Fibroblast of skin of right quadriceps (primary cell): ENCODE measurements at places on chromosomes 2 and 18.

- DNase-seq, result peak; percentile 4
Measured at GRCh38 chr18:5073026-5073944, 123.8 kb downstream of the AKAIN1 start.

DNA sequence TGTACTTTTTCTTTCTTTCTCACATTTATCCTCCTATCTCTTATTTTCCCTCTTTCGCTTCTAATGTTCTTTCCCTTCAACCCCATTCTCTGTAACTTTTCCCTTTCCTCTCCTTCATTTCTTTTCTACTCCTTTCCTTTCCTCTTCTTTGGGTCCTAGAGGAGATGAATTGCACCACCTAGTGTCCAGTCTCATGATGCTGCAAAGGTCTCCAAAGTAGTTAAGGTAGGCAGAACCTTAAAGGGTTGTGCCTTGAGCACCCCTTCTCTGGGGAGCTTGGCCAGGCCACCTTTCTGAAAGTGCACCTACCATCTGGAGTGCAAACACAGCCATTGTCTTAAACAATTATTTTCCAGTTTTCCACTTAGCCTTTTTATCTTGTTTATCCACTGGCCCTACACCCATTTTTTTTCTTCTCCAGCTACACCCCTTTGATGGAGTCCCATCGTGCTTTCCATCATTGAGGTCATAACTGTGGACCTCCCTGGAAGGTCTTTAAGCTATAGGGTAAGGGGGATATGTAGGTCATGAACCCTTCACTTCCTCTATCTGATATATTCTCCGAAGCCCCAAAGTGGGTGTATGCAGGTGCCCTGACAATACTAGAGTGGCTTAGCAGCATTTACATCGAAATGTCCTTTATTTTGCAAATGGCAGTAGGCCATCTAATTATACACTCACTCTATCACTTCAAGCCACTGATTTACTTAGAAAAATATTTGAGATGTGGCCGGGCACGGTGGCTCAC, 155.9 kb downstream of the ESCO1 start:
- peak; percentile 45 for DNase-seq

GRCh38 chr2:181540421-181540820, 83.2 kb downstream of the ITGA4 start:
- no peak for DNase-seq

GRCh38 chr2:63950414-63950813, 68.8 kb downstream of the VPS54 start:
- no peak for DNase-seq

- DNase-seq, result peak; percentile 58
Measured at GRCh38 chr2:150513647-150514046, 26.2 kb upstream of the RND3 start.

- no peak for DNase-seq
Measured at GRCh38 chr2:214492152-214492551, 81.3 kb downstream of the VWC2L start.

DNA sequence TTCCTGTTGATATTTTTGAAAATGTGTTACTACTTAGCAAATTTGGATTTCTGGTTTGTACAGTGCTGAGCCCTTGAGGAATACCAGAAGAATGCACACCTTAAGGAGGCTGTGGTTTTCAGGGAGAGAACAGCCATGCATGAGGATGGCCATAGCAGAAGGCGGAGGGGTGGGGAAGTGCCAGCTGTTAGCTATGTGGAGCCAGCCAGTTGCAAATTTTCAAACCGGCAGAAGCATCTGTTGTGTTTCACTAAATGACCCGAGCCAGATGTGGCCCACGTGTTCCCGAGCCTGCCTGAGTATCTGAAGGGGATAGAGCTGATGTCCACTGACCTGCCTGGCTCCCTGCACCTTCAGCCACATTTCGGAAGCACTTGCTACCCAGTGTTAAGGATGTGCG, 16.4 kb upstream of the RBM44 start:
- DNase-seq, result no peak

DNA sequence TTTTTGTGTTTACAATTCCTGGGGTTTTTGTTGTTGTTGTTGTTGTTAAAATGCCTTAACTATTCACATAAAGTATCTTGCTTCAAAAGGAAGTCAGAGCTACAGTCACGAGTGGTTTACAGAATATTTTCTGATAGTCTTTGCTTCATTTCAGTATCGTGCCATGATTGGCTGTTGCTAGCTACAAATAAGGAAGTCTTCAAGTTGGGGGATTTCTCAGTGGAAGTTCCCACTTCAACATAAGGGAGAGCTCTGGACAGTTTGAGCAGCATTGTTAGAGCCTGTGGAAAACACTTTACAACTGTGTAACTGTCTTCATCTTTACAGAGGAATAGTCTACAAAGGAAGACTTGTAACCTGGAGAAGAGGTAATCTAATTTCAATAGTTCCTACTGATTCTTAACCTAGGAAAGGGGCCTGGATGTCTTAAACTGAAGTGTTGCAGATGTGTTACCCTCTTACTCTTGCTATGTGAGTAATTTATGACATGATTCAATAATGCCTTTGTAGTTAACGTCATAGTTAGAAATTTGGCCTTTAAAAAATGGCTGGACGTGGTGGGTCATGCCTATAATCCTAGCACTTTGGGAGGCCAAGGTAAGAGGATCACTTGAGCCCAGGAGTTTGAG, 23.4 kb upstream of the TANK start:
- peak; percentile 30 for DNase-seq

DNA sequence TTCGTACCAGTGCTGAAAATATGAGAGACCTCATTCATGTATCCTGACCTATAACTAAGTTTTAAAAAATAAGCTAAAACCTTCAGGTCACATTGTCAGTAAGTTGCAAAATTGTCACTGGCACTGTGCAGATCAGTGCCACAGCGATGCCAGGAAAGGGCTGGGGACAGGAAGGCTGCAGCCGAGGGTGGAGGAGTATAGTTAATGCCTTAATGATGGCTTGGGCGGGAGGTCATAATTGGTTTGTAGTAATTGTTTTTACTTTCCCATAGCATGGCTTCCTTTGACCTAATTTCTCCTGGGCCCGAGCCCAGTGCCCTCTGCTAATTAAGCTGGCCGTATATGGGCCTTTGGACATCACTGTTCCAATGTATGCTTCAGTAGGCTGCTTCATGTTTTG, 47.2 kb upstream of the RAB12 start:
- no peak for DNase-seq

GRCh38 chr2:61340242-61340641, 130.6 kb downstream of the USP34 start:
- peak; percentile 39 for DNase-seq

- peak; percentile 59 for DNase-seq
Measured at GRCh38 chr2:71962911-71963694, 184.6 kb downstream of the CYP26B1 start.

DNA sequence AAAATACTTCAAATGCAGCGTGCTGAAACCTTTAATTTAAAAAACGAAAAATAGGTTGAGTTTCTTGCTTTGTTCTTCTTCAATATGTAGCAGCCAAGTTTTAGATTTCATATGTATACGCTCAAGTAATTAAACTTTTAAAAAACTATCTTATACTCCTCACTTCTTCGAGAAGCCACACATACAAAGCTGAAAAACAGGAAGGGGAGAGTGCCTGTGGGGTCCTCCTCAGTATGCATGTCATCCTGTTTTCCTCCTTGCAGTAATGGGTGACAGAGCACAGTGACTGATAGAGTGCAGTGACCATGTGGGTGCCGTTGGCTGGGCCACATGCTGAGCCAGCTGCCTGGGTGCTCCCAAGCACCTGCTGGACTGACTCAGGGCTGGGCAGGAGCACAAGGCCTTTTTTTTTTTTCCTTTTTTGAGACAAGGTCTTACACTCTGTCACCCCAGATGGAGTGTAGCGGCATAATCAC, 33.3 kb downstream of the UXS1 start:
- no peak for DNase-seq

GRCh38 chr18:6728809-6729246, 688 bp upstream of the ARHGAP28 start:
- no peak for DNase-seq

DNA sequence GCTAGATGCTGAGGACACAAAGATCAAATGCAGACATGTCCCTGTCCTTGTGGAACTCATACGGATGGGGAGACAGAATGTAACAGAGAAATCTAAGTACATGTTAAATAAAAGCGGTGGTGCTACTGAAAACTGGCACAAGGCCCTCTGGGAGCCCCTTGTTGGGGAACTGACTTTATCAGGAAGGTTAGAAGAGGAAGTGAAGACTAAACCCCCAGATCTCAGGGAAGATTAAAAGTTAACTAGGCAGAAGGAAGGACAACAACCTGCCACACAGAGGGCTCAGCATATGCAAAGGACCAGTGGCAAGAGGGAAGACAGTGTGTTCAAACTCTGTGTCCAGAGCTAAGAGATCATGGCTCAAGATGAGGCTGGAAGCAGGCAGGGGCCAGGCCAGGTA, 4.8 kb downstream of the CACNB4 start:
- no peak for DNase-seq

DNA sequence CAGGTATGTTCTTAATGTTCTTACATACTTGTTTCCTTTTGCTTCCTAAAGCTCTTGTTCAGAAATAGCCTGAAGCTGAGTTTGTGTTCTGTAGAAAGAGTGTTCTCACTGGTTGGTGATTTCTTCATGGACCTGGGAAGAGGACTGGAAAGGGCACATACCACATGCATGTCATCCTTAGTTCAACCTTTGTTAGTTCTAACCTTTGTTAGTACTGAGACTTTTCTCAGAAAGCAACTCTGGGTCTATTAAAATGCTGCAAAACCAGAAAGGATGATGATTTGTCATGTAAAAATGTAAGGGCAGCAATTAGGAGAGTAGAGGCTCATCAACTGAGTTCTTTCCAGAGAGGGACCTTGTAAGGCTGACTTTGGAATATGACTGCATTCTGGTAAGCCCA, 2.5 kb upstream of the FAP start:
- DNase-seq, result peak; percentile 88

- peak; percentile 90 for DNase-seq
Measured at GRCh38 chr2:223465793-223466192, 136.4 kb downstream of the SCG2 start.
